Activated T-cell treated with anti-CD3 and anti-CD28 coated beads, Interleukin-2, amount 50 U/mL, for 72 hours (primary cell): ENCODE measurements at places on chromosomes 7 and 10. TPM values are rescaled to one million over a fixed set of nuclear protein-coding genes. Genes with fewer than 3 reads are reported as not detected.

Gene STYXL1
- 52.0 TPM for total RNA-seq

Gene HKDC1
- total RNA-seq: 0.62 TPM

GRCh38 chr10:79220307-79220706 is 127.0 kb upstream of the PPIF start:
- no peaks in the 10 kb centered on the region for H3K4me1 ChIP-seq
- no peaks in the 10 kb centered on the region for H3K36me3 ChIP-seq
- H3K27ac ChIP-seq: no peak overlapping the region
- H3K27me3 ChIP-seq: no peaks in the 10 kb centered on the region

DNA sequence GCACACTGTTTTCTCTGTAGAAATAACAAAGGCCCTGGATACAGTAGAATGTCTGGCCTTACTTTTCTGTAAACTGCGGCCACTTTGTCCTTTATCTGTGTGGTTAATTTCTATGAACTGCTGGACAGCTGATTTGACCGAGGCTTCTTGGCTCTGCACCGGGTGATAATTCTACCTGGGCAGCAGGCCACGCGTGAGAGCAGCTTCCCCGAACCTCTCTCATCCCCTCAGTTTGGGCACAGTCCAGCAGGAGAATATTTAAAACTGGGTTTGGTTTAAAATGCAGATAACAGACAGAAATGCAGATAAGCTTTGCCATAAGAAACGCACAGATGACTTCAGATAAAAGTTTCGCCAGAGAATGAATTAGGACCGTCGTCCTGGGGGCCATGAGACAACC is 81.0 kb downstream of the CELF2 start:
- peaks cover 14% of the 10 kb centered on the region for H3K4me1 ChIP-seq
- H3K36me3 ChIP-seq: no peaks in the 10 kb centered on the region
- H3K4me3 ChIP-seq: no peak overlapping the region

DNA sequence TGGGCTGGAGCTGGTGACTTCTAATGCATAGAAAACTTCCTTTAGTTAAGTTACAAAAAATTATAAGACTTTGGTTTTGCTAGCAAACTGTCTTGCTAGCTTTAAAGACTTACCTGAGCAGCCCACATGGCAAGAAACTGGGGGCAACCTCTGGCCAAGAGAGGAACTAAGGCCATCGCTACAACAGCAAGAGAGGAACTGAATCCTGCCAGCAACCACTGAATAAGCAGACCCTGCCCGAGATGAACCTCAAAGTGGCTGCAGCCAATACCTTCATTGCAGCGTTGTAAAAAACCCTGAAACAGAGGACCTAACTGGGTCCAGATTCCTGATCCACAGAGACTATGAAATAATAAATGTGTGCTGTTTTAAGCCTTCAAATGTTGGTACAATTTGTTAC is 54.6 kb upstream of the STARD3NL start:
- H3K4me3 ChIP-seq: no peak overlapping the region
- peaks cover 16% of the 10 kb centered on the region for H3K27me3 ChIP-seq
- peaks cover 1% of the 10 kb centered on the region for H3K36me3 ChIP-seq
- no peak for DNase-seq

DNA sequence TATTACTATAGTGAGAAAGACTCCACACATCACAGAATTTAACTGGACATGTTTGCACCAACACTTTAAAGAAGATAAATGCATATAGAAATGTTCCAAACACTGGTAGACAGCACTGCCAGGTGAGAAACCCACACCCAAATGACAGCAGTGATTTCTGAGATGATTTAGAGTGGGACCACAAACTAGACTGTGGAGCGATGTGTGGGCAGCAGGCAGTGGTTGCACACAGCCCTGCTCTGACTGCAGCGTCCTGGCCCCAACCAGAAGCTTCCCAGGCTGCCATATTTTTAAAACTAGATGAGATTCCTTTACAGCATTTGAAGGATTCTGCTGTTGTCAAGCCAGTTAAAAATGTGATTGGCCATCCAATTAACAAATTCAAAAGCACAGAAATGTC is 47.7 kb upstream of the COMMD3 start:
- H3K36me3 ChIP-seq: peaks cover 3% of the 10 kb centered on the region
- peak; percentile 38 for DNase-seq
- no peak overlapping the region for H3K27ac ChIP-seq
- no peak overlapping the region for H3K4me3 ChIP-seq
- H3K4me1 ChIP-seq: peaks cover 11% of the 10 kb centered on the region

DNA sequence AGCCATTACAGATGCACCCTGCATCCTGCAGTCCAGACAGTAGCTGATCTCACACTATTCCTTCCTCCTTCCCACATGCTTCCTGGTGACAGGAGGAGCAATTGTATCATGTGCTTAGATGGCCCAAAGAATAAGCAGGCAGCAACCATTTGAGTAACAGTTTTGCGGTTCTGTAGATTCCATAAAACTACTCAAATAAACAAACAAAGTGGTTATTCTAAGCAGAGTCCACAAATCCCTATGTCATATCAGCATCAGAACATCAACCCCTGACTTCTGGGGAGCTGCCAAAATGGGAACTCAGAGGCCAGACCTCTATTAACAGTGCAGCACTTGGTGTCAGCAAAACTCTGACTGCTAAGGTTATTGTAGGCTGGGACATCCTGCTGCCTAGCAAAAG is 226.0 kb downstream of the SORCS1 start:
- no peaks in the 10 kb centered on the region for H3K36me3 ChIP-seq
- H3K4me1 ChIP-seq: no peaks in the 10 kb centered on the region
- DNase-seq: no peak
- H3K4me3 ChIP-seq: no peak overlapping the region

DNA sequence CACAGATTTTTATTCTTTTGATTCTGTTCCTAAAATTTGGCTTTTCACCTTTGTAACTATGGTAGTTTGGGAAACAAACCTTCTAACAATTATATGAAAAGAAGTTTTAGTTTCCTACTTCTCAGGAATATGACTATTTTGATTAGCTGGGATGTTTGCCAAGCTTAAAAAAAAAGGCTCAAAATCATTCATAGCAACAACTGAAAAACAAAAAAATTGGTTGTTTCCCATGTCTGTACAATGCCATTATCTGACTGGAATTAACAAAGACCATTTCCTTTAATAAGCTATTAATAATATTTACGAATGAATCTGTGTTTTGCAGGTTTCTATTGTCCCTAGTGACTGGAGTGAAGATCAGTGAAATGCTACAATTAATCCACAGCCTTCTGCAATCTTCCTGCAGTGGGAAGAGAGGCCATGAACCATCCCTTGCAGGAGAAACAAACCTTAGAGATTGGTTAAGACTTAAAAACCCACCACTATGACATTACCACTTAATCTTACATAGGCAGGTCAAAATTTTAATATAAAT is 4.2 kb downstream of the PURB start:
- H3K4me1 ChIP-seq: peaks cover 73% of the 10 kb centered on the region
- H3K27ac ChIP-seq: peak overlapping the region; percentile 43
- peak overlapping the region; percentile 93 for H3K4me3 ChIP-seq
- no peak for DNase-seq
- no peaks in the 10 kb centered on the region for H3K27me3 ChIP-seq
- peaks cover 16% of the 10 kb centered on the region for H3K36me3 ChIP-seq

DNA sequence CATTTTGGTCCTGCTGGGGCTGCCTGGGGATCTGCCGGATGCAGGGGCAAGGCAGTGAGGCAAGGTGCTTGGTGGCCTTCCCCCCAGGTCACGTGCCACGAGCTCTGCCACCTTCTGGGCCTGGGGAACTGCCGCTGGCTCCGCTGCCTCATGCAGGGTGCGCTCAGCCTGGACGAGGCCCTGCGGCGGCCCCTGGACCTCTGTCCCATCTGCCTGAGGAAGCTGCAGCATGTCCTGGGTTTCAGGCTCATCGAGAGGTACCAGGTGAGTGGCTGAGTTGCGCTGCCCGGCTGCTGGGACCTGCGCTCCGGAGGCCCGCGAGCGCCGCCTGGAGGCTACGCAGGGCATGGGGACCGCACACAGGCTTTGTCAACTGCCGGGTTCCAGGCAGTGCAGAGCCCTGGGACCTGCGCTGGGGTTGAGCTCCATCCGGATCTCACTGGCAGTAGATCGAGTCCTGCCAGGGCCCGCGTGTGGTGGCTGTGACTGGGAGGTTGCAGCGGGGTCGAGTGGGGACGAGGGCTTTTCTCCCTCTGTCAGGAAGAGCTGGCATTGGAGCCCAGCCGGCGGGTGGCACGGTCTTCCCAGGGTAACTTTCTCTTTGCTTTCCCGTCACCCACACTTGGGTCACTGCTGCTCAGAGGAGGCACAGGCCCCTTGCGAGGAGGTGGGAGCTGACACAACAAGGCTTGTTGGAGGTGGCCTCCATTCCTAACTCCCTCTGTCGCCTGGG is 21.7 kb downstream of the AMZ1 start:
- peaks cover 34% of the 10 kb centered on the region for H3K4me1 ChIP-seq
- peak overlapping the region; percentile 84 for H3K4me3 ChIP-seq
- peaks cover 14% of the 10 kb centered on the region for H3K27me3 ChIP-seq
- peak overlapping the region; percentile 85 for H3K27ac ChIP-seq

DNA sequence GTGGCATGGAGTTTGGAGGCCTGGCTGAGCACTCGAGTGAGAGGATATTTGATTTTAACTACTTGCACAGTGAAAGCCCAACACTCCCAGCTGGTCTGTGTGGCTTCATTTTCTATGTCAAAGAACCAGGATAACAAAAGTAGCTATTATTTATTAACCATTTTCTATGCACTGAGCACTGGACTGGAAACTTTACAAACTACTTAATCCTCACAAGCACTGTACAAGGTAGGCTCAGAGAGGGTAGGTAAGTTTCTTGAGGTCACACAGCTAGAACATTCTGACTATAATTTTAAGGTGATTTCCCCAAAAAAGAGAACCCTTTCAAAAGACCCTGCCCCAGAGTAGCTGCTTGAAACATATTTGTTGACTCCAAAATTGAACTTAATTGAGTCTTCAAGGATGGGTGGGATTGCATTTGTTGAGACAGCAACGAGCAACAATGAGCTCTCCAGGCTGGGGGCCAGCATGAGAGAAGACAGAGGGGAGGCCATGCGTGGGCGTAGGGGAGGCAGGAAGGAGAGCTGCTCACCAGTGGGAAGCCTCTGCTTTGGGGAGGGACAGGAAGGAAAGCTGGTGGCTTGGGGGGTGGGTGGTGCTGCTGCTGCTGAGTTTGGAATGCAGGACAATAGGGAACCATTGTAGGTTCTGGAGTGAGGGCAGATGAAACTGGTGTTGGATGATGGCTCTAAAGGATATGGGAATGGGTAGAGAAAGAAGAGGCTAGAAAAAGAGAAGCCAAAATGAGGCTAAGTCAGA is 31.5 kb downstream of the FAM241B start:
- H3K36me3 ChIP-seq: no peaks in the 10 kb centered on the region
- no peak overlapping the region for H3K4me3 ChIP-seq
- no peak for DNase-seq

DNA sequence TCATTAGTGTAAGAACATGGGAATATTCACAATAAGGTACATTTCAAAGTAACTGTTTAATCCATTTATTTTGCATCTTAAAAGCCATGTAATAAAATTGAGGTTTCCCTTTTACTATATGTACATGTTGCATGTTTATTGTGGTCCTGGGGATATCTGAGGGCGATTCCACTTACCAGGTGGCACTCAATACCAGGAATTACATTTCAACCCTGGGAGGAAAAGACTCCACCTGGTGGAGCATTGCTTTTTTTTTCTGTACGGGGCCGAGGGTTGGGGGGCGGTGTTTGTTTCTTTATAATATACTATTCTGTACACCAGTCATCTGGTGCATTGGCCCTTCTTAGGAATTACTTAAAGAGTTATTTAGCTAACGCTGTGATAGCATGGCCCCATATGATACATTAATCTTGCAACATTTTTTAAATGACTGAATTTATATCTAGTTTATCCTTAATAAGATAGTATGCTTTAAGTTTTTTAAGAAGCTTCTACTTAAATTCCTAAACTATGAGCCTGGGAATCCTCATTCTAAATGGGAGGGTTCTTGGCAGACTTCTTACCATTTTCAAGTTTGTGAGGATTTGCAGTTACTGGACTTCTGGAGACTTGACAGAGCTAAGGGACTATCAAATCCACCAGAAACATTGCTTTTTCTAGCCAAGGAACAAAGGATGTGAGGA is 7.2 kb upstream of the HGF start:
- no peak for DNase-seq
- no peaks in the 10 kb centered on the region for H3K36me3 ChIP-seq
- H3K27me3 ChIP-seq: no peaks in the 10 kb centered on the region
- H3K4me1 ChIP-seq: no peaks in the 10 kb centered on the region

DNA sequence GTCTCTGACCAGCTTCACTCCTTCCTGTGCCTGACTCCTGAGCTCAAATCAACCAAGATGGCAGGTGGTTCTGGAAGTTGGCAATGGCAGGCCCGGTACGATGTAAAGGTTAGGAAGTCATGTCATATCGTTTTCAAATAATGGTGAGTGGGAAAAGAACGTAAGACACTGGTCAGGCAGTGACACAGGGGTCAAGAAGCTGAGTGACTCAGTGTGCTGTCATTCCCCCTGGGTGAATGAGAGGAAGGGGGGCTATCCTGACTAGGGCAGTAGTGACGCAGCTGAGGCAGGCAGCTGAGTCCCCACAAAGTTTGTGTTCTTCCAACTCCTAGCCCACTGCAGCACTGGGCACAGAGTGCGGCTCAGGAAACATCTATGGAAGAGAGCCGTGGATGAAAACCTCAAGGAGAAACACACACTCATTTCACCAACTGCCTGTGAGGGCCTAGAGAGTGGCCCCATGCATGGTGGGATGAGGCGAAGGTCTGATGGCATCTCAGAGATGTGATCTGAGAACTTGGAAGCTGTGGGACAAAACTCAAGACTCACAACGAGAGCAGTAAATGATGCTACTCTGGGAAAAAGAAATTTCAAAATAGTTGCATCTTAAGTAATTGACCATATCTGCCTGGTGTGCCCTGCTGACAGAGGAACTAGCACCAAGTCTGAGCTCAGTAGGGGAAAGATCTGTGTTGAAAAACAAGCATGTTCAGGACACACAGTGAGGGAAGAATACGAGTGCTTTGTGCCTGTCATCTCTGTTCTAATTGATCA is 23.2 kb downstream of the CREB3L2 start:
- DNase-seq: no peak
- H3K4me3 ChIP-seq: no peak overlapping the region
- peaks cover 10% of the 10 kb centered on the region for H3K36me3 ChIP-seq
- no peaks in the 10 kb centered on the region for H3K27me3 ChIP-seq
- H3K27ac ChIP-seq: no peak overlapping the region

DNA sequence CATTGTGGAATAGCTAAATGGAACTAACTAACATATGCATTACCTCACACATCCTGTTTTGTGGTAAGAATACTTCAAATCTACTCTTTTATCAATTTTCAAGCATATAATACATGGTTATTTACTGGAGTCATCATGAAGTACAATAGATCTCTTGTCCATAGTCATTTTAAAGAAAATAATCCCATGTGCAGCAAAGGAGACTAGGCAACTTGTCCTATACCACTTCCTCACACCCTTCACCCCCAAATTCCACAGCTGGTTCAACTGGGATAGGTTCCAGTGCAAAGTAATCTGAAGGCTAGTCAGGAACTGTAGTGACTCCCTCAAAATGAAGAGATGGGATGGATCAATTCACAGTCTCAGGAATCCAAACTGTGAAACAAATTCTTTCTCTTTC is 176.1 kb downstream of the SGMS1 start:
- no peak overlapping the region for H3K27ac ChIP-seq
- no peak overlapping the region for H3K4me3 ChIP-seq
- H3K4me1 ChIP-seq: peaks cover 5% of the 10 kb centered on the region
- no peaks in the 10 kb centered on the region for H3K27me3 ChIP-seq
- peaks cover 2% of the 10 kb centered on the region for H3K36me3 ChIP-seq

- no peaks in the 10 kb centered on the region for H3K36me3 ChIP-seq
- no peak for DNase-seq
- peaks cover 36% of the 10 kb centered on the region for H3K4me1 ChIP-seq
- H3K27me3 ChIP-seq: peaks cover 6% of the 10 kb centered on the region
These were observed 25.3 kb upstream of the SMARCD3 start for GRCh38 chr7:151273651-151274390.
